Stimulated activated CD4-positive, alpha-beta T cell treated with anti-CD3 and anti-CD28 coated beads, Interleukin-1b, Interleukin-23, amount 100 ng/mL, for 24 hours (primary cell): ENCODE measurements at places on chromosomes 12 and 14.

DNA sequence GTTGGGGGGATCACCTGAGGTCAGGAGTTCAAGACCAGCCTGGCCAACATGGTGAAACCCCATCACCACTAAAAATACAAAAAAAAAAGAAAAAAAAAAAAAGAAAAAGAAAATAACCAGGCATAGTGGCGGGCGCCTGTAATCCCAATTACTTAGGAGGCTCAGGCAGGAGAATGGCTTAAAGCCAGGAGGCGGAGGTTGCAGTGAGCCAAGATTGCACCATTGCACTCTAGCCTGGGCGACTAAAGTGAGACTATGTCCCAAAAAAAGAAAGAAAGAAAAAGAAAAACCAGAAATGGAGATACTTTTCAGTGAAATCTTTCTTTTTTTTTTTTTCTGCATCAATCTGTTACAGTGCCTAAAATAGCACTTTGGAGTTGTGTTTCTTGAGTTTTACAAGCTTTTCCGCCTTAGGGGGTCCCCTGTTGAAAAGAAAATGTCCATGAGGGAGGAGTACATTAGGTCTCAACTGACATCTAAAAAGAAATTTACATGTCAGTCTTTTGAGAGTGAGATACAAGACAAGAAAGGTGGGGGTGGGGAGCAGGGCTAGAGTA is 82.9 kb upstream of the VASH1 start:
- no peak for DNase-seq

DNA sequence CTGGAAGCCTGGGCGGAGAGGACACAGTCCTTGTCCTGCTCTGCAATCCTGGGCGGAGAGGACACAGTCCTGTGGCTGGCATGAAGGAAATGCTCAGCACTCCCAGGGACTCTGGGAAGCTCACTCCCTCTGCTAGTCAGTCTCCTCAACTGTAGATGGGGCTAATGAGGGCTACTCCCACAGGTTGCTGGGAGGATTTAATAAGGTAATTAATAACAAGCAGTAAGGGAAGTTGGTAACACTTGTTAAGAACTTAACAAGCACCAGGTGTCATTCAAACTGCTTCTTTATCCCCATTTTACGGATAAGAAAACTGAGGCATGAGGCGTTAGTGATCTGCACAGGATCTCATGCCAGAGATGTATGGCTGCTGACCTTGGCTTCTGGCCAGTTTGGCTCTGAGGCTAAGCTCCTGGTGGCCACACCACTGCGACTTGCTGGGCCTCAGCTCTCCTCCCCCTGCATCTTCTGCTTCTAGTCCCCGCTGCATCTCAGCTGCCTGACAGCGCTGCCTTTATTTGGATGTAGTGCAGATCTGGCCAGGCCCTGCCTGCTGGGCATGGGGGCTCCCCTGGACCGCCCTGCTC is 54.1 kb upstream of the BEGAIN start:
- DNase-seq = no peak

DNA sequence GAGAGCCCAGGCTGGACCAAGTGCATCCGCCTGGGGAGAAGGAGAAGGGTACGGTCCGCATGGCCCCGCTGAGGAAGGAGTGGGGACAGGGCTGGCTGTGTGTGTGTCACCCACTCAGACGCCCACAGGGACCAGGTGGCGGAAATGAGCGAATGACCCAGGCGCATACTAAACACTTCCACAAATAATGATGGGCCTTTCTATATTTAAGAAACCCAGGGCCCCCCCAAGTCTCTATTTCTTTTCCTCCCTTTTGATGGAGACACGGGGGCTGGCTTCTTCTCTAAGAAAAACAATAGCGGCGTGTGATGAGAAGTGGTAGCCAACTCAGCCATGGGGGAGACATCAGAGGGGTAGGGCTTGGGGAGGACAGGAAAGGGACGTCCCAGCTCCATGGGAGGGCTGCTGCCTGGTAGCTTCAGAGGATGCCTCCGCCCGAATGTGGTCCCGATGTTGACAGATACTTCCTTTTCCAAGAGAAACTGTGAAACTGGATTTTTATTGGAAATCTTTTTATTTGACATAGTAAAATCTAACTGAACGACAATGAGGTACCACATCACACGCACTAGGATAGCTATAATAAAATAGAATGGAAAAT is 6.3 kb upstream of the MAP1LC3B2 start:
- no peak for DNase-seq

DNA sequence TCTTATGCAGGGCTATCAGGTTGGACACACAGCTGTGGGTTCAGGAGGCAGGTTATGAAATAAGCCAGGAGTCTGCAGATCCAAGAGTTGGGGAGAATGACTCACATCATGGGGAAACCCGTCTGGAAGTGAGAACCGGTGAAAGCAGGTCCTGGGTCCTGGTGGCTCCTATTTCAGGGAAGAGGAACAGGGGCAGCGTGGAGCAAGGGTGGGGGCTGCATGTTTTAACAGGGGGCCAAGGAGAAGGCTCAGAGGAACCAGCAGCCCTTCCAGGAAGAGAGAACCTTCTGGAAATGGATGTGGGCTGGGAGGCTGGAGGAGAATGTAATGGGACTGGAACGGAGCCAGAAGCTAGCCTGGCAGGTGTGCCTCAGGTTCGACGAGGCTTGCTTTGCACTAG is 7.8 kb upstream of the KRT74 start:
- no peak for DNase-seq

DNA sequence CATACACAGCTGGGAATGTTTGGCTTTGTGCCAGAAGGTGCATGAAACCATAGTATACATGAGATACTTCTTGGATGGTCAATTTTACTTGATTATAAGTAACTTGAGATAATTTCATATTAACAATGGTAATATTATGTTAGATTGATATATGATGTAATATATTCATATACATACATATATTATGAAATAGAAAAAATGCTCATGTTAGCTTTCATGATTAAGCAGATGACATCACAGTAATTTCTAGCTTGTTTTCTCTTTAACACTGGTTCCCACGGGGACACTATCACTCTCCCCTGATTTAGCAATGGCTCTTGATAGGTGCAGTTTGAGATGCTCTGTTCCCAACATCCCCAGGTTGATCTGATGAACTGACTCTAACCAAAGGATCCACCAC is 35.4 kb upstream of the NTF3 start:
- DNase-seq = no peak

- no peak for DNase-seq
Measured at GRCh38 chr14:100584056-100585031, 2.9 kb downstream of the BEGAIN start.

DNA sequence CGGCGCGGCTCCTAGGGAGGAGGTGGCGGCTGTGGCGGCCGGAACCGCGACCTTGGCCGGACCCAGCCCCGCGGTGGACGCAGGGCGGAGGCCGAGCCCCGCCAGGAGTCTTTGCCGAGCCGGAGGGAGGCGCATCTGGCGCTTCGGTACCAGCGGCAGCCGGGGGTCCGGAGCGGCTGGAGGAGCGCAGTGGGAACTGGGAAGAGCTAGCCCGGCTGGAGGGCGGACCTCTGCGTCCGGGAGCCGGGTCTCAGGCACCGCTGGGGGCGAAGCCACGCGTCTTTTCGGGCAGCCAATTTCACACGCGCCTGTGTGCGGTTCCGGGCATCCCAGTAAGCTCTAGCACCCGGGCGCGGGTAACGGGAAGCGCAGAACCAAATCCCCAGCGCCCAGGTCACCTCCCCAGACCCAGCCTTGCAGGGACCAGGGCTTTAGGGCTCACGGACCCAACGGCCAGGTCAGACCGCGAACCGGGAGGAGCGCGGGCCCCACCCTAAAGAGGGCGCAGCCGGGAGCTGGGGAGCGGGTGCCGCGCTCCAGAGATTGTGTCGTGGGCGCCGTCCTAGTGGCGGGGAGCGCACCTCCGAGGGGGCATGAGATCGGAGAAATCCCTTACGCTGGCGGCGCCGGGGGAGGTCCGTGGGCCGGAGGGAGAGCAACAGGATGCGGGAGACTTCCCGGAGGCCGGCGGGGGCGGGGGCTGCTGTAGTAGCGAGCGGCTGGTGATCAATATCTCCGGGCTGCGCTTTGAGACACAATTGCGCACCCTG is 89.4 kb downstream of the GALNT8 start:
- peak; percentile 29 for DNase-seq

DNA sequence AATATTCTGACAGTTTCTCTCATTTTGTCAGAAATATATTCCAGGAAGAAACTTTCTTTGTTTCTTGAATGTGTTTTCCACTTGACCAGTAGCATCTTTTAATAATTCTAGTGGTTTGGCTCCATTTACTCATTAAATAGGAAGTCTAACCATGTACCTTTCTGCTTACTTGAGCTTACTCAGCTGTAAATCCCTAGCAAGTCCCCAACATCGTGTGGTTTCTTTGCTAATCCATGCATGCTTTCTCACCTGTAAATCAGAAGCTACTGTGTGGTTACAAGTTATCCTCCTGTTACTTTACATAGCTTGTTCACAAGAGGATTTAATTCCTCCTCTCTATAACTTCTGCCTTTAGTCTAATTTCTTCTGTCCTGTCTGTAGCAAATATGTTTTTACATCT is 227.7 kb downstream of the FSCB start:
- DNase-seq = no peak

DNA sequence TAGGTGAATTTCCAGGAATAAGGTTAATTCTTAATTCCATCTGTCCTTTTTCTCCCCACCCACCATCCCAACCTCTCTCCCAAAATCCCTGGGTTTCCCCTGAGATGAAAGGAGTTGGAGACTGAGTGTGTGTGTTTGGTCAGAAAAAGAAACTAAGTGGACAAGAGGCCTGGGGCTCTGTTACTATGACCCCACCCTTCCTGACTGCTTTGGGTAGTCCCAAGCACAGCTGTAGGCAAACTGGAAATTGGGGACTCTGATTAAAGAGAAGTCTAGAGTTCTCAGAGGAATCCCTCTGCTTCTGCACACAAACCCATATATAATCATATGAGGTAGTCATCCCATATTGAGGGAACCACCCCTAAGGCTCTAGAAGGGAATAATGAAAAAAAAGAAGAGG is 7.0 kb upstream of the HOXC12 start:
- no peak for DNase-seq

DNA sequence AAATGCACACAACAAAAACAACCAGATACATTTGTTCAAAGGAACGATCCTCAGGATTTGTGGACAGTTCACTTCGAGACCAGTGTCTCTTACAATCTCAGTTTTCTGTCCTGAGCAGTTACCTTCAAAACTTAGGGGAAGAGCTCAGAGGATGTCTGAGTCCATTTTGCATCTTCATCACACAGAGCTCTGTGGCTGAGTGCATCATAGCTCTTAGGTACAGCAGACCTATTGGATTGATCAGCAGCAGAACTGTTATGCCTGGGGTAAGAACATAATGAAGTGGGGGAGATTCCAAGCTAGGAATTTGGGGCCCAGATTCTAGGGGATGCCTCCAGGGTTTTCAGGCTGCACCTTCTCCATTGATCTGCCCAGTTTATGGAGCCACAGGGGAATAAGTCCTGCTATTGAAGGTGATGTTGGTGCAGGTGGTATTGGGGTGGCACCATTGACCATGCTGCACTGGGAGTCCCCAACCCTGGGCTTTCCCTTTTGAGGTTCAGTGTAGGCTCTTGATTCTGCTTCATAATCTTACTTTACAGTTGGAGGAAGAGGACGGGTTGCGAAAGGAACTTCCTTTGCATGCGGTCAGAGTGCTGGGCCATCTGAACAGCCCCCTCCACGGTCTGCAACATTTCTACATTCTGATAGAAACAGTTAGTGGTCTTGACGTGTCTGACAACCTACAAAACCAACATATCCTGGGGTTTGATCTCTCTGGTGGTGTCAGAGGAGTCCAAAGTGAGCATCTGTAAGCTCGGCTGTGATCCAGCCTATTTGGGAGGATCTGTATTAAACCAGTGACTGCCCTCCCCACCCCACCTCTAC is 112.8 kb downstream of the CHST11 start:
- no peak for DNase-seq

DNA sequence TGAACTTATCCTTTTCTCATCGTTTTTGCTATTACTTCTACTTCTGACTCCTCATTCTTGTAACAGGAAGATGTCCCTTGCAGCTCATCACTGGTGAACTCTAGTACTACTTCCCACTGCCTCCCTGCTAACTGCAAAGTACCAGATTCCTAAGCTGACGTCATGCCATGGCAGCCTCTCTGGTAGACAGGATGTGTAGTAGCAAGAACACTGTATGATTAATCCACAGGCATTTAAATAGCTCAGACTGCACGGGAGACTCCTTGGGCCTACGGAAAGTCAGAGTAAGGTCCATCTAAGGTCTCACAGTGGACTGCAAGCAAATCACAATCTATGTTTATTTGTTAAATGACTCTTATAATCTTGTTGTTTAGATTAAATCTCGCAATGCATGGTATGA is 43.5 kb downstream of the DNAI7 start:
- no peak for DNase-seq

DNA sequence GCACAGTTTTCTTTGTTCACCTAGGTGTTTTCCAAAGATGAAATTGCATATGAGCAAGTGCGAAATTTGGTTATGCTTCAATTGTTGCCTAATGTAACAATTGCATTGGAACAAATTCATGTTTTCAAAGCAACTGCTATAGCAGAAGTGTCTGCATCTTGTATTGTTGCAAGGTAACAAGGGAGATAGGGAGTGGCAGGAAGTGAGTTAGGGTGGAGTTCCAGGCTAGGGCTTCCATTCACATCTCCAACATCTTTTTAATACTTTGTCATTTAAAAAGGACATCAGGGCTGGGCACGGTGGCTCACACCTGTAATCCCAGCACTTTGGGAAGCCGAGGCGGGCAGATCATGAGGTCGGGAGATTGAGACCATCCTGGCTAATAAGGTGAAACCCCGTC is 312.3 kb upstream of the E2F7 start:
- DNase-seq = no peak

DNA sequence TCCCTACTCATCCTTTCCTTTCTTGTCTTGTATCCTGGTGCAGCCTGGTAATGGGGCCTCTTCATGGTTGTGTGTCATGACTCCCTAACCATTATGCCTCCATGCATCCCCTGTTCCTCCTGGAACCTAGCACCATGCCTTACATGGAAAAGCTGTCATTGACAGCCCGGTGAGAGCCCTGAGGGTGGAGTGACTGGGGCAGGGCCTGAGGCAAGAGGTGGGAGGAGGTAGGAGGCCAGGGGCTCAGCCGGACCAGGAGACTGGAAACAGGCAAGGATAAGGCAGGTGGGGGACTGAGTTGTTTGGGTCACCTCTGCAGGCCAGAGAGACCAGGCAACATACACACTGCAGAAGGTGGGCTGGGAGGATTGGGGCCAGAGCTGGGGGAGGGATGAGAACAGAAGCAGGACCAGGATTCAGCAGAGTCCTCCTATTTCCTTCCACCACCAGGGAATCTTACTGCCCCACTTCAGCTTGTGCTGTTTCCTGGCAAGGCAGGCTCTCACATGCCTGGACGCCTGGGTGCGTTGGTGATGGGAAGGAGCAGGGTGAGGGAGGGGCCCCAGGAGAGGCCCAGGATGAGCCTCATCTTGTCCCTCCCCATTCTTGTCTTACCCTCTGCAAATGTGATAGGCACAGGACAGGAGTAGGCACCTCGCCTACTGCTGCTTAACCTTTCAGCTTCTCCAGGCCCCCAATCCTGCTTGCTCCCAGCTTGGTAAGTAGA is at the start of gene LTB4R2:
TSS of gene LTB4R2 (plus strand) at position 603 of the 727 bp plus-strand sequence. CDS start 525 bp downstream, outside the sequence.
- DNase-seq = no peak

DNA sequence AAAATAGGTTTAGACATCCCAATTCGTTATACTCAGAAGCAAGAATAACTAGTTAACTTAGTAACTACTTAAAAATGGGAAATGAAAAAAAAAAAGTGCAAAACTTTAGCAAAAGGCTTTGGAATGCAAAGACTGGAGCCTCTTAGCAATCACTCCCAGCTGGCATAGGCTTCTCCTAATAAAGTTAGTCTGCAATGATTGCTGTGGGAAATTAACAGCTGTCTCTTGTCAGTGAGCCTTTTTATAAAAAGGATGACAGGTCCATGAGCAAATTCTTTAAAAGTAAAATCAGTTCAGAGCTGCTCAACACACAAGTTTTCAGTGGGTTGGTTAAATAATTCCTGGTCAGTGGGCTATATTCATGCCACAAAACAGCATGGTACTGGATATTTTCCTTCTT is 7.4 kb upstream of the SYCP3 start:
- no peak for DNase-seq
